ENCODE measurements at places on chromosomes 2 and 18. TPM values are rescaled to one million over a fixed set of nuclear protein-coding genes. Genes with fewer than 3 reads are reported as not detected.

DNA sequence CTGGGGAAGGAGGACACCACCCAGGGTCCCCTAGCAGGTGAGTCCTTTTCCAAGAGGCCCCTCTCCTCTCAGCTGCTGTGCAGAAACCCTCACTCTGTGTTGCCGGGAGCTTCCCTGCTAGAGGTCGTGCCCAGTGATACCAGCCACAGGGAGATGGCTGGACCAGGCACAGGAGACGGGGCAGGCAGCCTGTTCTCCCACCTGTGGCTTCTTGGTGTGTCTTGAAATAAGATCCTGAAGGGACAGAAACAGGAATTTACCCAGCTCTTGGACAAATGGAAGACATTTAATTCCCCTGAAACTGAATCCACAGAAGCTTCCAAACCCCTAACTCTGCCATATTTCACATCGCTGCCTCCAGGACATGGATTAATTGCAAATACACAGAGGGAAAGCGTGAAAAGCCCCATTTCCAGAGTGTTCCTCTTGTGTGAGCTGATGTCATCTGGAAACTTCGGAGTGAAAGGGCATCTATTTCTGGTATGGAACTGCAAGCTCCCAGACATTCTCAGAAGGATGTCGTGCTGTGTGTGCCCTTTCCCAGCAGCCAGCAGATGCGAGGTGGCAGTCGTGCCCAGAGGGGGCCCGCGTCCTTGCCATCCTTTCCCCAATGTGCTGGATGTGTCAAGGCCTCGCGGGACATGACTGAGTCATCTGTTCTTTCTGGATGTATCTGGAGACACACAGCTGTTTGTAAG, 177.7 kb downstream of the SEPTIN10 start:
- peaks cover 7% of the 10 kb centered on the region for H3K27me3 ChIP-seq
- no peak overlapping the region for H3K4me3 ChIP-seq
- no peak for DNase-seq
- peaks cover 15% of the 10 kb centered on the region for H3K36me3 ChIP-seq
- peaks cover 34% of the 10 kb centered on the region for H3K4me1 ChIP-seq
- H3K27ac ChIP-seq = no peak overlapping the region

- H3K27ac ChIP-seq = peak overlapping the region; percentile 73
- no peak for DNase-seq
- no peaks in the 10 kb centered on the region for H3K27me3 ChIP-seq
- H3K4me3 ChIP-seq = peak overlapping the region; percentile 25
Observed at GRCh38 chr2:190792956-190793888, 87.4 kb upstream of the GLS start.

GRCh38 chr2:181891966-181892798, 652 bp downstream of the ITPRID2 start:
- peak overlapping the region; percentile 91 for H3K27ac ChIP-seq
- no peaks in the 10 kb centered on the region for H3K27me3 ChIP-seq
- H3K4me3 ChIP-seq = peak overlapping the region; percentile 97
- H3K4me1 ChIP-seq = peaks cover 42% of the 10 kb centered on the region

Gene CTAGE1
- not detected for total RNA-seq

DNA sequence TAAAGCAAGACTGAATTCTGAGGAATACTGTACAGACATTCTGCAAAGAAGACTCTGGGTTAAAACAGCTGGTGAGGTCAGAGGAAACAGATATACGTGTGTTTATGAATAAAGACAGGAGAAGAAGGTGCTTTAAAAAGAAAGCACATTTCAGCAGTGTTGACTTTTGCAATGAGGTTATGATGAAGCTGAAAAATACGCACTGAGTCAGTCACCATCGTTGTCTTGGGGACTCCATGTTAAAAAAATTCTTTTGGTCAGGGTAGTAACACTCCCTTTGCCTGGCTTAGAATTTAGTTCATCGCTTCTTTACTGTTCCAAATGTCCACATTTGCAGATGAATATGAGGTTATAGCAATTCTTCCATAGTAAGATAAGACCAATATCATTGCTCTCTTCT, 1049.0 kb downstream of the TSN start:
- H3K4me3 ChIP-seq = no peak overlapping the region
- no peak for DNase-seq
- no peaks in the 10 kb centered on the region for H3K36me3 ChIP-seq
- no peak overlapping the region for H3K27ac ChIP-seq
- no peaks in the 10 kb centered on the region for H3K4me1 ChIP-seq

DNA sequence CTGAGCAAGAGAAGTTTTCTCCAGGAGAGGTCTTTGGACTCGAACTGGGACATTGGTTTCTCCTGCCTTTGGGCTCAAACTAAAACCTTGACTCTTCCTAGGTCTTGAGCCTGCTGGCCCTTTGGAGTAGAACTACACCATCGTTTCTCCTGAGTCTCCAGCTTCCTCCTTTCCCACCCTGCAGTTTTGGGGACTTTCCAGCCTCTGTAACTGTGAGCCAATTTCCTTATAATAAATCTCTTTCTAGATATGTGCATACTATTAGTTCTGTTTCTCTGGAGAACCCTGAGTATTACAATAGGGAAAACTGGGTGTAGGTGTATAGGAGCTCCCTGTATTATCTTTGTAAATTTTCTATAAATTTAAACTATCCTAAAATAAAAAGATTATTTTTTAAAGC, 219.8 kb upstream of the AGAP1 start:
- no peaks in the 10 kb centered on the region for H3K27me3 ChIP-seq

DNA sequence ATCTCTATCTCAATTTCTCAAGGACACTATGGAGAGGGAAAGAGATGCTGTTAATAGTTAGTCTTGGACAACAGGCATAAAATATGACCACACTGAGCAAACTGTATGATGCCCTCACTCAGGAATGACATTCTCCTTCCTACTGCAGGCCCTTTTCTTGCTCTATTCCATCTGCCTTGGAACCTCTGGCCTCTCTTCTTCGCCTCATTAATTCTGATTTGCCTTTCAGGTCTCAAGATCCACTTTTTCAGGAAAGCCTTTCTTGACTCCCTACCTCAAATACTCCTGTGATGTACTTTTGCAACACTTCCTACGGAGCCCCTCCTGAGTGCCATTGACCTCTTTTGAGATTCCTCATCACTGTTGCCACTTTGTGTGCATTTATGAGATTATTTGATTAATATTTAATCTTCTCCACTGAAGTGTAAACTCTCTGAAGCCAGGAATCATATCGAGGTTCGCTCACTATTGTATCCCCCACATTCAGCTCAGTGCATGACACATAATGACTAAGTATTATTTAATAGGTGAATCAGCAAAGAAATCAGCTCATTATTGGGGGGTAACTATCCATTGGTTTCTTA, 21.3 kb upstream of the SPP2 start:
- H3K4me1 ChIP-seq = peaks cover 26% of the 10 kb centered on the region
- no peak overlapping the region for H3K27ac ChIP-seq
- no peak for DNase-seq
- peaks cover 6% of the 10 kb centered on the region for H3K36me3 ChIP-seq
- H3K4me3 ChIP-seq = no peak overlapping the region
- H3K27me3 ChIP-seq = peaks cover 10% of the 10 kb centered on the region

DNA sequence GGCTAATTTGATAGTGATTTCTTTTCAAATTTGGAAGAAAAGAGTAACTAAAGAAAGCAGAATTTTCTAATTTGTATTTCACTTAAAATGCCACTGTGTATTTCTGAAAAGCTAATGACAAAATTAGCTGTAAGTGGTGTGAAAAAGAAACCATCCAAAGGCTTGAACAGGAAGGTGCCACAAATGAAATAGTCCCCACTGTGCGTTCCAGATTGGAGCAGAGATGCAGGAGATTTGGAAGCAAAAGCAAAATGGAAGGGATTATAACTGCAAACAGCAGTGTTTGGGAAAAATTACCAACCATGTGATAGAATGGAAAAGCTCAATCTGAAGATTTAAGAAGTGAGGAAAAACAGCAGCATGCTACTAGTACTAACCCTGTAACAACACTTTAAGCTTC, 498.7 kb downstream of the SUCLG1 start:
- DNase-seq = no peak
- H3K4me3 ChIP-seq = no peak overlapping the region
- no peaks in the 10 kb centered on the region for H3K4me1 ChIP-seq
- no peaks in the 10 kb centered on the region for H3K27me3 ChIP-seq
- H3K36me3 ChIP-seq = no peaks in the 10 kb centered on the region

GRCh38 chr2:3463944-3464343, 55.4 kb downstream of the ADI1 start:
- H3K27me3 ChIP-seq = no peaks in the 10 kb centered on the region
- H3K36me3 ChIP-seq = peaks cover 10% of the 10 kb centered on the region
- no peak overlapping the region for H3K27ac ChIP-seq
- H3K4me1 ChIP-seq = peaks cover 8% of the 10 kb centered on the region
- DNase-seq = no peak

- H3K4me3 ChIP-seq = no peak overlapping the region
- H3K4me1 ChIP-seq = peaks cover 4% of the 10 kb centered on the region
- H3K27ac ChIP-seq = no peak overlapping the region
- no peak for DNase-seq
- H3K27me3 ChIP-seq = no peaks in the 10 kb centered on the region
Observed at GRCh38 chr2:147061269-147061668, 783.6 kb upstream of the ACVR2A start.

Gene LRRC30
- total RNA-seq = not detected

DNA sequence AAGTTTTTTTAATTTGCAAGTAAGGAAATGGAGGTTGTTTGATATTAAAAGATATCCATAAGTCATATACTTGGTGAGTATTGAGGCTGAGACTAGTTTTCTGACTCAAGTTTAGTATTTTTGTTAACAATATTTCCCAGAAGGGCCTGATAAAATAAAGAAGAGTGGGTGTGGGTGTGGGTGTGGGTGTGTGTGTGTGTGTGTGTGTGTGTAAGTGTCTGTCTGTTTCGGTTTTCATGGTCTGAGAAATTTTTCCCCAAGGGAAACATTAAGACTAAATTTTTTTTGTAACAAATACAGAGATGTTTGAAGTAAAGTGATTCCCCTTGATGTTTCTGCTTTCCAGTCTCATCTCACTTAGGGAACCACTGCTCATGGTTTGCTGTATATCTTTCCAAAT, 36.5 kb downstream of the PPM1B start:
- no peaks in the 10 kb centered on the region for H3K4me1 ChIP-seq
- no peak for DNase-seq
- H3K27me3 ChIP-seq = no peaks in the 10 kb centered on the region
- no peak overlapping the region for H3K27ac ChIP-seq

Gene PROM2
- total RNA-seq = 31.5 TPM

- H3K4me3 ChIP-seq = no peak overlapping the region
- no peaks in the 10 kb centered on the region for H3K36me3 ChIP-seq
- peaks cover 48% of the 10 kb centered on the region for H3K4me1 ChIP-seq
Observed at GRCh38 chr2:100238471-100238870, 83.8 kb downstream of the LONRF2 start.

Gene ATOH8
- total RNA-seq = 13.7 TPM

DNA sequence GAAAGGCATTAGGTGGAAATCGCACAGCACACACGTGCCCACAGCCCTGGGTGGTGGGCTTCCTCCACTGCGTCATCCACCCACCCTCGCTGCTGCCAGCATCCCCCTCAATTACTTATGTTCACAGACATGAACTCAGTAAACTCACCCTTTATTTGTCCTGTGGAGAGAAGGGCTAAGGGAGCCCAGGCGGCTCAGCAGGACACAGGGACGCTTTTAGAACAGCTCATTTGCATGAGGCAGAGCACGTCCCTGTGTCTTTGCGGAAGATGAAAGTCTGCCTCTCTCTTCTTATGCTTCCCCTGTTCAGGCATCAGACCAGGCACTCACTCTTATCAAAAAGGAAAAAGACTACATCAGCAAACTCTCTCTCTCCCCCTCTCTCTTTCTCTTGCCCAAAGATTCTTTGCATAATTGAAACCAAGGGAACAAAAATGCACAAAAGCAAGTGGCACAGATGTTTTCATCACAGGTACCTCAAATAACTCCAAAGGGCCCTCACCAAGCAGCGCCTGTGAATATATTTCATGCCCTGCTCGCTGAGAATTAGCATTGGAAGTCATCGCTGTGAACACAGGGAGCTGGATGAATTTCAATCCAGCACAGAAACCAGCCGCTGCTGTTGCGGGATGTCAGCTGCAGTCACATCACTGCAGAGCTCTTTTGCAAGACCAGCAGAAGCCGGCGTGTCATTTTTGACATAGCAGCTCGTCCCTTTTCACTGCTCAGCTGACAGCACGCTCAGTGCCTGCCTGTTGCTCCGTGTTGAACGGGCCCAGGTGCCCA, 376.3 kb upstream of the MYT1L start:
- no peak overlapping the region for H3K4me3 ChIP-seq
- H3K27ac ChIP-seq = no peak overlapping the region
- H3K4me1 ChIP-seq = peaks cover 6% of the 10 kb centered on the region
- no peak for DNase-seq
- no peaks in the 10 kb centered on the region for H3K36me3 ChIP-seq
- H3K27me3 ChIP-seq = peaks cover 27% of the 10 kb centered on the region

Gene XPO1
- total RNA-seq = 227 TPM

Gene TMEM198
- total RNA-seq = 7.8 TPM

Gene HSBP1L1
- 25.0 TPM for total RNA-seq

Gene RAB27B
- 9.4 TPM for total RNA-seq

Gene COL4A3
- 0.19 TPM for total RNA-seq
